ENCODE measurements at places on chromosomes 4 and X.

- no peak for DNase-seq
Observed at GRCh38 chr4:185179488-185179887, 24.3 kb downstream of the CFAP97 start.

DNA sequence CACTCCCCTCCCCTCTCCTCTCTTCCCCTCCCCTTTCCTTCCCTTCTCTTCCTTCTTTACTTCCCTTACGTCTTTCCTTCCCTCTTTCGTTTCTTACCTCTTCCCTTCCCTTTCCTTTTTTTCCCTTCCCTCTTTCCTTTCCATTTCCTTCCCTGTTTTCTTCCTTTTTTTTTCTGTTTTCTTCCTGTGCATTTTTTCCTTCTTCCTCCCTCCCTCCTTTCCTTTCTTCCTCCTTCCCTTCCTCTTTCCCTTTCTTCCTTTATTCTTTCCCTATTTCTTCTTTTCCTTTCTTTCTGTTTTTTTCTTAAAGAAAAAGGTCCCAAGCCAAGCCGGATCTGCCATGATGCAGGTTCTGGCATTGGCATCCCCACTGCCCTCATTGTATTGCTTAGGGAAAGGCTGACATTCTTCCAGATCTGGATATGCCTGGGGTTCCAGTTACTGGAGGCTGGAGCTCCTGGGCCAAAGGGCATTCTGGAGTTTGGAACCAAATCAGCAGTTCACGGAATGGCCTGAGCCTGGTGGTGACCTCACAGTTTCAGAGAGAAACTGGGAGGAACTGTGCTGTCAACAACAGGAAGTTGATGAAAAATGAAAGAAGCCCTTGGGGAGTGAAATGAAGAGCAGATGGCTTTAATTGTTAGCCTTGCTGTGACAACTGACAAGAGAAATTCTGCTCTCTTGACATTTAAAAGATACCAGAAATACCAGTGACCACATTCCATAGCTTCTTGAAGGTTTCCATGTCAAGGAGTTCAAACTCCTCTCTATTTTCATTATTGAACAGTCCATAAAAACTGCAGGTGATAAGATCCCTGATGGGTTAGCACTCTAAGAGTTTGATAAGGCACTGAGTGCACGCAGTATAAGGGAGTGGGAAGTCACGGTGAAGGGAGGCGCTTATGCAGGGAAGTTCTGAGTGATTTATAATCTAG, 622.1 kb downstream of the SPRY1 start:
- DNase-seq = peak; percentile 55

- no peak for DNase-seq
Observed at GRCh38 chr4:173213296-173213695, 44.7 kb downstream of the GALNT7 start.

GRCh38 chr4:124931050-124931449, 218.5 kb upstream of the ANKRD50 start:
- no peak for DNase-seq

- DNase-seq = no peak
Observed at GRCh38 chrX:131792789-131793462, 230.2 kb upstream of the STK26 start.

GRCh38 chrX:87583679-87584078, 66.1 kb downstream of the KLHL4 start:
- peak; percentile 46 for DNase-seq

GRCh38 chrX:11381464-11381863, 88.3 kb downstream of the AMELX start:
- peak; percentile 65 for DNase-seq

DNA sequence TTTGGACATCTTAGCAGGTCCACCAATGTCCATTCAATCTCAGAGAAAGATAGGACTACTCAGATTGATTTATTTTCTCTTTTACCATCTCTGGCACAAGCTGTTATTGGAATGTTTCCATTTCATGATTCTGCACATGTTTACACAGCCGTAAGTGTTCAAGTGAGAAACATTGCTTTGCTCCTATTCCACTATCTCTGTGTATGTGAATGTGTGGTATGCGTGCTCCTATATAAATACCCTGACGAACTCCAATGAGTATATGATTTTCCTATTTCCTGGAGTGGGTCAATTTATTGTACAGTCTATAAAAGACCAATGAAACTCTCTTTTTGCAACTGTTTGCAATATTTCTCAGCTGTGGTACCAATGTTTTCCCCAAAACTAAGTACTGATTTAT, 221.0 kb upstream of the GALNT7 start:
- no peak for DNase-seq

- DNase-seq = no peak
Observed at GRCh38 chr4:112029771-112030171, 115.5 kb upstream of the FAM241A start.

DNA sequence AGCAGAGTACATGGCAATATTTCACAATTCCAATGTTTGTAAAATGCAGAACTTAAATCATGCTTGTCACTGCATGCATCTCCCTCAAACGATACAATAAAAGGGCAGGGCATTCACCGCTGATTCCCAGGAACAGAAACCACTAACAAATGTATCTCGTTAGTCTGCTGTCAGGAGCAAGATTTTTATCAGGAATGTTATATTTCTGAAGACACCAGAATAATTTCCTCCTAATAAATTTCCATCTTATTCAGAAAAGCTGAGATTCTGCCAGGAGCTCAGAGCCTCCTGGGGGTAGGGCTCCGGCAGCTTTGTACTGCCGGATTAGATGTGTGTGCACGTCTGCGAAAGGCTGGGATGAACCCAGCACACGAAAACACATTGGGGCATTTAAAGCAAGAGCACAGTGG, 54.0 kb upstream of the LDB2 start:
- no peak for DNase-seq

- no peak for DNase-seq
Observed at GRCh38 chr4:88101165-88101564, 57.3 kb downstream of the ABCG2 start.

- peak; percentile 48 for DNase-seq
Observed at GRCh38 chr4:11954093-11954492, 525.4 kb upstream of the HS3ST1 start.

DNA sequence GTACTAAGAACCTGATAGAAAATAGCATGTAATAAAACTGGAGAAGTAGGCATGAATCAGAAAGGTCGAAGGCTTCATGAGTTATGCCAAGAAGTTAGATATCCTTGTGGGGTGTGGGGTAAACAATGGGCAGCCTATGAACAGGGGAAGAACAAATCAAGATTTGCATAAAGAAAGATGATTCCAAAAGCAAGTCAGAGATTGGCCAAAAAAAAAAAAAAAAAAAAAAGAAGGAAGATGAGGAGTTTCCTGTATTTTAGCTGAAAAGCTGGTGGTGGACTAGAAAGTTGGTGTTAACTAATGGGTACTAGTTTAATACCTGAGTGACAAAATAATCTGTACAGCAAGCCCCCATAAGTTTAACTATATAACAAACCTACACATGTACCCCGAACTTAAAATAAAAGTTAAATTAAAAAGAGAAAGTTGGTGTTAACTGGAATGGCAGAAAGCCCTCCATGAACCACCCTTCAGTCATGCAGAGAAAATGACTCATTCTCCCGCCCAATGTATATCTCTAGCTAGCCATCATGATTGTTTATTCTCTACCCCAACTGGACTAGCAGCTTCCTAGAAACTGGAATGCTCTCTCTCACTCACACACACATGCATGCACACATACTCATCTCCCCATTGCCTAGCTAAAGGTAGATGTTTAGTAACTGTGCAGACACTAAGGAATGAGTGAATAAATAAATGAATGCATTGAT, 41.7 kb downstream of the ATP11C start:
- DNase-seq = no peak

- DNase-seq = no peak
Observed at GRCh38 chr4:4260185-4260751, 12.2 kb upstream of the TMEM128 start.

- DNase-seq = no peak
Observed at GRCh38 chr4:150232029-150232428, 153.8 kb downstream of the DCLK2 start.

- peak; percentile 84 for DNase-seq
Observed at GRCh38 chr4:38856524-38857337, at the start of gene TLR6. TSS of gene TLR6 (minus strand) at chr4:38856817. CDS start at chr4:38829473, 27,344 bp downstream.
